Stimulated activated memory B cell treated with anti-CD40 and anti-IgM and Interleukin-4, amounts not matched to agents 10 μg/mL and 1 μg/mL and 100 μg/mL, for 72 hours (primary cell): ENCODE measurements at places on chromosomes 1 and 21.
A peak's percentile ranks its signal among the peaks of the same experiment; 100 is the strongest.

DNA sequence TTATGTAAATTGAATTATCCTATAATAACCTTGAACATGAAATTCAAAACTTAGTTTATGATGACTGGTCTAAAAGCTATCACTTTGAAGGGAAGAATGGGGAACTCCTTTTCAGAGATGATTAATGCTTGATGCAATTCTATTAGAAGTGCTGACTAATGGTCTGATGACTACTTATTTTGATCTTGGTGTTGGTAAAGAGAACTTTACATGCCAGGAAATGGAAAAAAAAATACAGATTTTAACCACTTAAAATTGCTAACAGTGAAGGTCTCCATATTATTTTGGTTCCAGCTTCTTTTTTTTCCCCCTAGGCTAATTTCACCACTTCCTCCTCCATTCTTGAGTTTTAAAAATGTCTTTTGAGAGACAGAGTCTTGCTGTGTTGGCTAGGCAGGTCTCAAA is 22.9 kb downstream of the S1PR1 start:
- ATAC-seq, result no peak

DNA sequence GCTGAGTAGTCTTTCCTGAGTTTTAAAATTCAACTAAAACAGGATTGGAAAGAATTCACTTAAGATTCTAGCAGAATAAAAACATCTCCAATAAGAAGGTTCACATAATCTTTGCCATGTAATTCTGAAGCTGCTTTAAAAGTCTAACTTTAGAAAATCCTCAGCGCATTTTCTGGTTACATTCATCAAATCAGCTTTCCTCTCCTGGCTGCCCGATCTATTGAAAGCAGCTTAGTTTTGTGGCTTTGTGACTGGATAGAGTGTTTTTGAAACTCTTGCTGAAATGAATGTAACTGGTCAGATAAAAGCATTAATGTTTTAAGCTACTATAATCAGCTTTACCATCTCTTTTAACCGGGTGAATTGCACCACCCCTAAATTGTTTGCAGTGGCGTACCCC is 66.8 kb downstream of the DOP1B start:
- ATAC-seq, result no peak

DNA sequence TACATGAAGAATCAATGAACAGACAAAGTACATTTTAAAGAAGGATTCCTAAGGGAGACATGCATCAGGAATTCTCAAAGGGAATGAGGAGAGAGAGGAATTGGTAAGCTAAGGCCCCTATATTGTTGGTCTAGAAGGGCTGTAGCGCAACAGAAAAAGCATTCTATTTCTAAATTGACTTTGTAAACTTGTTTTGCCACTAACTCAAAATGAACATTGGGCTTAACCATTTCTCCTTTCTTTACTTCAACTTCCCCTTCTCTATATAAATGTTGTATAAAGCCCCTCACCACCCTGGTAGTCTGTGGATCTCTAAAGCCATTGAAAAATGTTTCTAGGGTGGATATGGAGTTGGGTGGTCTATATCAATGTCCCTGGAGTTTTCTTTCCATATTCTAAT is 20.4 kb upstream of the OR6N2 start:
- ATAC-seq, result no peak

DNA sequence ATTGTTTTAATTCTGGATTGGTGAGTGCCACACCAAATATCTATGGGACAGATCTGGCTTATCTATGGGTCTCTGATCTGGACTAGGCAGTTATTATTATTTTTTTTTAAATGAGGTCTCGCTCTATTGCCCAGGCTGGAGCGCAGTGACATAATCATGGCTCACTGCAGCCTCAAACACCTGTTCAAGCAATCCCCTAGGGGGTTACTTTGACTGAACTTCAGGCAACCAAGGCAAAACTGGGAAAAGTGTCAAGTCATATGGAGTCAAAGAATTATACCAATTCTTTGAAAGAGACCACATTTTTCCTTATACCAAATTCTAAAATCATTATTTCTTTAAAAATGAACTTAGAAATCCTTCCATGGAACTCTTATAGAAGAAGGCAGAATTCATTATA is 129.1 kb upstream of the HOOK1 start:
- no peak for ATAC-seq

GRCh38 chr1:60227601-60228000 is 154.0 kb upstream of the C1orf87 start:
- ATAC-seq, result no peak

DNA sequence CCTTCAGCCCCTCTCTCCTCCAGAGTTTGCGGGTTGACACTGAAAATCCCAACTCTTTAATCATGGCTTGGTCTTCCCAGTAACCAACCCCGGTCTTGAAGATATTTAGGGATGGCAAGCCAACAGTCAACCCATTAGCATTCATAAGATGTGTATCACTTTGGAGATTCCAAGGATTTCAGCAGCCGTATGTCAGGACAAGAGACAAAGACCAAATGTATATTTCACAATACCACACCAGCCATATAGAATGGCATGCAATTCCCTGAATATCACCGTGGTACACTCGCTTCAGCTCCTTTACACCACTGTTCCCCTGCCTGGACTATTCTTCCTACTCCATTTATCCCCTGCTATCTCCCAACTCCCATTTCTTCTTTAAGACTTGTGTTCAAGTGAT is 109.2 kb downstream of the CSMD2 start:
- no peak for ATAC-seq

DNA sequence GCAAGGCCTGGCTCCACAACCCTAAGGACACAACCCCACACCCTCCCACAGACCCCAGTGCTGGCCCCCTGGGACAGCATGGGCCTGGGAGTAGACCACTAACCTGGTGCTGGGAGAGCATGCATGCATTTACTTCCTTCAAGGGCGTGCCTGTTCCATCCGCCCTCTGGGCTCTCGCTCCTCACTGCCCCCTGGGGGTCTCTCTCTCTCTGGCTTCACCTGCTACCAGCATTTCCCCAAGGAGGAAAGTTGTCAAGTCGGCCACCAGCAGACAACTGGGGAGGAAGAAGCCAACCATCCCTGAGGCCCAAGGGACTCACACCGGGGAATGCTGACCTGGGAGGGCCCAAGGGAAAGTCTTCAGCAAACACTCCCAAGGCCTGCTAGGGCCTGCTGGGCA is 6.5 kb downstream of the LRP8 start:
- ATAC-seq, result no peak

- ATAC-seq, result peak; percentile 94
Observed at GRCh38 chr1:211606332-211606913, 27.5 kb upstream of the SLC30A1 start.

GRCh38 chr1:224054012-224054411 is 59.9 kb upstream of the FBXO28 start:
- no peak for ATAC-seq

- no peak for ATAC-seq
Observed at GRCh38 chr21:21231913-21232312, 233.7 kb downstream of the NCAM2 start.

GRCh38 chr1:92333668-92334067 is 34.8 kb downstream of the RPAP2 start:
- ATAC-seq, result no peak

- no peak for ATAC-seq
Observed at GRCh38 chr1:202249436-202249835, 55.8 kb downstream of the LGR6 start.

- ATAC-seq, result no peak
Observed at GRCh38 chr1:50994997-50995396, 25.0 kb downstream of the CDKN2C start.

DNA sequence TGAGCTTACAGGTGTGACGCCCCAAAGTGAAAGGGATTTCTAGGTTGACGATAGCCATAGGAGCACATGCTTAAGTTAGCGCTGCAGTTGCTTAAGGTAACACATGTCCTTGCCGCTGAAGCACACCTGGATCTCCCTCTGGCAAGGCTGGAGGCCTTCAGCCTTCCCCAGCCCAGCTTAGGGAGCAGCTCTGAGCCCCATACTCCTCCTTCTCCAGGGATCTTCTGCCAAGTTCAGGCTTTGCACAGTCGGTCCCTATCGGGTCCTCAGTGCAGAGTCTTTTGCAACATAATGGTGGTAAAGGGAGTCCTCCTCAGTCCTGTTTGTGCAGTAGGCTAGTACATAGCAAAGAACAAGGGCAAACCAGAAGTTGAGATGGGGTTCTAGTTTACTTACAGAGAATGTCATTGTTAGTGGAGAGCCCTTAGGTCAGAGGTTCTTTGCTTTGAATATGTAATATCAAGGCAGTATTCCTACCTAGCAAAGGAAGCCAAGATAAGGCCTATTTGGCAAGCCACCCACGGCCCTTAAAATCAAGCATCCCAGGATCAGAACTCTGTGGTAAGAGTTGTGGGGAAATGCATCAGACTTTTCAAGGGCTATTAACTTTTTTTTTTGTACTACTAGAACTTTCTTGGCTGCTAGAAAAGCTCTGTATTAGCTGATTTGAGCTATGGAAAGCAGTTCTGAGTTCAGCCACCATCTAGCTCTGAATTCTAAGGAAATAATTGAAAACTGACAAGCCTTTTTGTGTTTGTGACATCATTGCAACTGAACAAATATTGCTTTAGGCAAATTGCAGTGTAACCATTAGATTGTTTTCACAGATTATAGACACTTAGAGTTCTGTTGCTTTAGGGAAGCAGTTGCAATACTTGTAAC is 1.4 kb downstream of the EVA1C start:
- no peak for ATAC-seq

- ATAC-seq, result no peak
Observed at GRCh38 chr1:10456048-10456447, 6.2 kb downstream of the CORT start.

DNA sequence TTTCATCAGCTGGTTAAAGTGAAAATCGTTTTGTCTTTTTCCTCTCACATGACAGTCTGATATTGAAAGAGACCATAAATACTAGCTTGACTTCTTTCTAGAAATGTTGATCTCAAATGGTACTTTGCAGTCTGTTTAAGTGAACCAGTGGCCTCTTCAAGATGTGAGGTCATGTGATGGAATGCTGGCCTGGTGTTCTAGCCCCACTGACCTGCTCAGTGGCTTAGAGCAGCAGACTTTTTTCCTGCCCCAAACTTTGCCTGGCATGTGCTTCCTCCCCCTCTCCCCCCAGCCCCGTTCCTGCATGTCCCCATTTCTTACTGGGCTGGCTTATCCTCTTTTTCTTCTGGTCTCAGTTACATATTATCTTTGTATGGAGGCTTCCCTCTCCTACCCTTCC is 34.3 kb downstream of the ZYG11A start:
- no peak for ATAC-seq

GRCh38 chr1:226131639-226132038 is 54.9 kb downstream of the ACBD3 start:
- no peak for ATAC-seq

GRCh38 chr1:34037109-34037508 is 127.9 kb downstream of the CSMD2 start:
- ATAC-seq, result no peak

DNA sequence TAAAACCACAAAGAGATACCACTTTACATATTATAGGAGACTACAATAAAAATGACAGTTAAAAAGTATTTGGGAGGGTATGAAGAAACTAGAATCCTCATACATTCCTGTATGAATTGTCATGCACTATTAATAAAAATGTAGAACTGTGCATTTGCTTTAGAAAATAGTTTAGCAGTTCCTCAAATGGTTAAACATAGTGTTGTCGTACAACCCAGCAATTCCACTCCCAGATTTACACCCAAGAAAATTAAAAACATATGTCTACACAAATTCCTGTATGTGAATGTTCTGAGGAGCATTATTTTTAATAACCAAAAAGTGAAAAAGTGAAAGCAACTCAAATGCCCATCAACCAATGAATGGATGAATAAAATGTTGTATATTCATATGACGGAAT is 23.1 kb upstream of the PDE4B start:
- no peak for ATAC-seq

DNA sequence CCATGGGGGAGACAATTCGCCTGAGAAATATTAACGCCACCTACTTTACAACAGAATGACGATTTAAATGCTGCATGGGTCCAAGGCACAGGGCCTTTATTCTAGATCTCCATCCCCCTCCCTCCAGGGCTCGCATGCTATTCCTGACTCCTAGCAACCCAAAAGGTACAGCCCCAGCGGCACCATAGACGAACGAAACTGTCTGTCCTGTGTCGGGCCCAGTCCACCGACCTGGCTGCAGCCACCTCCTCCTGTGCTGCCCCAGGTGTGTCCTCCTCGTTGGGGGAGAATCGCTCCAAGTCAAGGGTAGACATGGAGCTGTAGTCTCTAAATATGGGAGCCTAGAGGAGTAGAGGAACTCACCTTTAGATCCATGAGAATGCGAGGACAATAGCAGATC is 196.5 kb downstream of the TOMM20 start:
- no peak for ATAC-seq

DNA sequence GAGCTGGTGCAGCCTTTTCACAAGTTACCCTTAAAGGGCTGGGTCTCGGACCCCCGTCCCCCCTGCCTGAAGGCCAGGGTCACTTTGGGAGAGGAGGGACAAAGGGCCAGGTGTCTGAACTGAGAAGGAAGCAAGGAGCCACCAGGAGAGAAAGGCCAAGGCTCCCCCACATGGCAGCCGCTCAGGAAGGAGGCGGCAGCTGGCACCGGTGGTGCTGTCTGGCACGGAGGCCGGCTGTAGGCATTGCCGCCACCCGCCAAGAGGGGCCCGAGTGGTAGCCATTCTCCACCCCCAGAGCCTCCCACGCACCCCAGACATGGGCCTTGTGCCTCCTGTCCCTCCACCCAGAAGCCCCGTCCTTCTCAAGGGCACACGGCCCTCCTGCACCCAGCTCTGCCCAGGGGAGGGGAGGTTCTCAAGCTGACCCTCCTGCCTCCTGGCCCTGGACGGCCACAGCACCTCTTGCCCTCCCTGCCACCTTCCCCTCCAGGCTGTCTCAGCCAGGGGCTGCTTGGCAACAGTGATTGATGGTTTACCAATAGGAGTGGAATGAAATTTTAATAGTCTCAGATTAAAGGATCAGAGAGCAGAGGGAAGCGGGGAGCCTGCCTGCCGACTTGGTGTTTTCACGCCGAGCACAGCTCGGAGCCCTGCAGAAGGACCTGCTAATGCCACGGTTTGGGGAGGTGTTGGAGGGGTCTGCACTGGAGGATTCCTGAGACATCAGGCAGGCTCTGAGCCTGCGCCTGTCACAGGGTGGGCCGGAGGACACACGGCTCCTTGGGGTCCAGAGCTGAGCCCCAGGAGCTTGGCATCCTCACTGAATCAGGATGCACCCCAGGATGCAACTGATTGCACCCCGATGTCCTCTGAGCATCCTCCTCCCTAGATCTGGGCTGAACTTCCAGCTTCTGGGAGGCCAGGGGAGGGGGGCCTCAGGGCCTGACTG is 211.9 kb upstream of the VAMP3 start:
- ATAC-seq, result no peak

- no peak for ATAC-seq
Observed at GRCh38 chr1:37439349-37439995, 34.9 kb upstream of the ZC3H12A start.

GRCh38 chr1:179575497-179576314 is at the start of gene NPHS2:
TSS of gene NPHS2 (minus strand) at chr1:179575948. CDS start at chr1:179575864, 84 bp downstream.
- ATAC-seq, result peak; percentile 50
